Neural progenitor cell (in vitro differentiated cells): ENCODE measurements at places on chromosomes 1 and 21.

DNA sequence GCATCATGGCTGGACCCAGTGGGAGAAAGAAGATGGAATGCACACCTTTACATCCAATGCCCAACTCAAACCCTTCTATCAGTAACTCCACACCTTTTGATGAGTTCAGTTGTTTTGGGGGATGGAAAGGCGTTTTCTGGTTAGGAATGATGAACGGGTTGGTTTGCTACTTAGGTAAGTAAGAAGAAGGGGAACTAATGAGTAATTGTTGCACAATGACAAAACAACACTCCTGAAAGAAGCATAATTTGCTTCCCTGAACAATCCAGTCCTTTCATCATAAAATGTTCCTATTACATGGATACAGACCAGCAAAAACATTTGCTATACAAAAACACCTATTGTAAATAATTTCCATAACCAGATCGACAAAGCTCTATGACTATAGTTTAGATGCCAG lies 35.9 kb upstream of the NFIA start:
- DNase-seq: no peak

DNA sequence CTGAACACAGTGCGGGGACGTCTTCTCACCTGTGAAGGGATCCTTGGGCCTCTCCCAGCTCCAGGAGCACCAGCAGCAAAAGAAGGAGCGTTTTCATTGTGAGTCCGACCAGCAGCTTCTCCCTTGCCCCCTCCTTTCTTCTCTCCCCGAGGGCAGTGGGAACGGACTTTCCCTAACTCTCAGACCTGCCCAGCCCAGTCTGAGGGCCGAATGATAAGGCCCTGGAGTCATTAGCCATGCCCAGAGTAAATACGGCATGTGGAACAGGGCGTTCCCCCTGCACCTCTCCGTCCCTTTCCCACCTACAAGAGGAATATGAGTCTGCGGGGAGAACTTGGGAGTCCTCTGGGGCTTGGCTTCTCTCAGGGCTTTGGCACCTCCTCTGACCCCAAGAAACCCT lies at the start of gene CTSE:
Gene CTSE (minus strand): TSS at position 201 of the 400 bp plus-strand sequence. CDS start 104 bp downstream, at position 97.
- DNase-seq: no peak

- DNase-seq: no peak
These were observed 857 bp upstream of the AK5 start for GRCh38 chr1:77280962-77281361.

DNA sequence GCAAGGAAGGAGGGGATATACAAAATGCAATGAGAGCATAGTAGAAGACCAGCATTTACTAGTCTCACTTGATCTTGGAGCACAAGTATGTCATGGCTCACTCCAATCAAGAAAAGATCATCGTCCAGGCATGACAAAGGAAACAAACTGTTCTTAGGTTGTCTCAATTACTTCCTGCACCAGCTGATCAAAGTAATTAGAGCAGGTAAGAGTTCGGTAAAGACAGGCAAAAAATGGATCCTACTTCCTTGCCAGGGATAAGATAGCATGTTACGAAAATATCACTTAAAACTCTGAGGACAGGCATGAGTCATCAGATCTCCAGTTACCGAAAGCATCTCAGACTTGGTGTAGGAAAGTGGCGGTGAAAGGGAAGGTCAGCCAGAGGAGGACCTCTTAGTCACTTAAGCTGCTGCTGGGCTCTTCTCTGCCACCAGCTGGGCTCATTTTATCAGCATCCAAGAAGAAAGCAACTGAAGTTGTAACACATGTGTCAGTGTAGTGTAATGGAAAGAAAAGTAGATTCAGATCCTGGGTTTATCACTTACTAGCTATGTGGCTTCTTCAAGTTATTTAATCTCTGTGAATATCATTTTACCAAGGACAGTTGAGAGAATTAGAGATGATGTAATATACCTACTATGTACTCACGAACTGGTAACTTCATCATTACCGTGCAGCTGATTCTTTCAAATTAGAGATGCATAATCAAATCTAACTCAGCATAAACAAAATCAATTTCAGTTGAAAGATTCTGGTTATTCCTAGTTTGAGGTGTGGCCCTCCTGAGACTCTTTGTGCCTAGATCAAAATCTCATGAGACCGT lies 46.8 kb downstream of the XCL1 start:
- no peak for DNase-seq

DNA sequence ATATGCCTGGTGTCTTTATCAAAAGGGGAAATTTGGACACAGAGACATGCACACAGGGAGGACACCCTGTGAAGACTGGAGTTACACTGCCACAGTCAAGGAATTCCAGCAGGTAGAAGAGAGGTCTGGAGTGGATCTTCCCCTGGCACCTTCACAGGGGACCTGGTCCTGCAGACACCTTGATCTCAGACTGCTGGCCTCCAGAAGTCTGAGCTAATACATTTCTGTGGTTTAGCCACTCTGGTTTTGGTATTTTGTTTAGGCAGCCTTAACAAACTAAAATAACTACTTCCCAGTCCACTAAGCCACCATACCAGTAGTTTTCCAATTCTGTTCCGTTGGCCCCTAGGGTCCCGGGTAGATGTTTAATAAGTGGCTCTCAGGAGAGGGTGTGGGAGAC lies 164.7 kb downstream of the SETD4 start:
- no peak for DNase-seq

- no peak for DNase-seq
These were observed 35.5 kb downstream of the MATN1 start for GRCh38 chr1:30687886-30688285.

GRCh38 chr1:234972411-234973191 lies 156.0 kb downstream of the TOMM20 start:
- DNase-seq: no peak

- DNase-seq: no peak
These were observed 38.6 kb upstream of the EPS8L3 start for GRCh38 chr1:109802136-109802900.

- peak; percentile 45 for DNase-seq
These were observed 1.7 kb upstream of the VWA1 start for GRCh38 chr1:1433804-1434130.

- no peak for DNase-seq
These were observed 1.9 kb upstream of the AK5 start for GRCh38 chr1:77279929-77280328.

DNA sequence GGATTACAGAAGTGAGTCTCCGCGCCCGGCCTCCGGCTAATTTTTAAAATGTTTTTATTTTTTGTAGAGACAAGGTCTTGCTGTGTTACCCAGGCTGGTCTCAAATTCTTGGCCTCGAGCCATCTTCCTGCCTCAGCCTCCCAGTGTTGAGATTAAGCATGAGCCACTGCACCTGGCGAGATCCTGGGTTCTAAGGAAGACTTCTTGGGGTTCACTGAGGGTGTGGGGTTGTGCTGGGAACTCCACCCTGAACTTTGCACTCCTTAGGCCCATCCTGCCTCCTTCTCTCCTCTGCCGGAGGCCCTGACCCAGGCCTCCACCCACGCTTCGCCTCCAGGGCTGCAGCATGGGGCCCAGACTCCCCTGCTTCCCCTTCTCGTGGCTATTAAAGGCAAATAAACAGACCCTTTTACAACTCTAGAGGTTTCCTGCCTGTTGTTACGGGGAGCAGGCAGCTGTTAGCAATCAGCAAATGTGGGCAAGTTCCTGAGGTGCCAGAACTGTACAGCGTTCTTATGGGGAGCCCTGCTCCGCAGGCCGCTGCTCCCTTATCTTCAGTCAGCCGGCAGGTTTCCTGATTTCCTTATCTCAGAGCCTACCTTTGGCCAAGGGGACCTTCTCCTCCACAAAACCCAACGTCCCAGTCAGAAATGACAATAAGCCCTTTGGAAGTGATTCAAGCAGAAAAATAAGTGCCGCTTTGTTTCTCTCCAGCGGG lies 41.0 kb upstream of the LIN9 start:
- peak; percentile 34 for DNase-seq

- peak; percentile 61 for DNase-seq
These were observed 93.5 kb downstream of the PGBD5 start for GRCh38 chr1:230332575-230333066.

DNA sequence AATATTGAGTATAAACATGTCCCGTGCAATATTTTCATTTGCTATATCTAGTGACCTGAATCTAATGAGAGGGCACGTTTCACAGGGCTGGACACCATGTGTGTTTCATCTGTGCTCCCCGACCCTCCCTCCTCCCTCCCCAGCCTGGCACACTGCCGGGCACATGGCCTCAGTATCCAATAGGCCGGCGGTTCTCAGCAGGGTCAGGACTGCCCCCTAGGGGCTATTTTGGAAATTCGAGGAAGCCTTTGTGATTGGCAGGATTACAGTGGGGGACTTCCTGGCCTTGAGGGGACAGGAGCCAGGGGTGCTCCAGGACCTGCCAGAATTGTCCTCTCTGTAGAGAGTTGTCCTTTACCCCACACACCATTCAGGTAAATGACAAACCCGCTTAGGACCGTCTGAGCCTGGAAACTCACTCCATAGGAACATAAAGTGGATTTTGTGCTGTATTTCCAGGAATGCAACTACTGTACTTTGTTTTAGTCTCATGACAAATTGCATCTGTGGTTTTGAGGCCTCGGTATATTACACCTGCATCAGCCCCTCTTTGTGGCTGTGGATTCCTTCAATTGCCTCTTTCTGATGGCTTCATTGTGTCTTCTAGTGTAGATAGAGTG lies 109.5 kb upstream of the SIM2 start:
- peak; percentile 19 for DNase-seq

GRCh38 chr1:202661136-202661845 lies 49.0 kb downstream of the SYT2 start:
- no peak for DNase-seq

DNA sequence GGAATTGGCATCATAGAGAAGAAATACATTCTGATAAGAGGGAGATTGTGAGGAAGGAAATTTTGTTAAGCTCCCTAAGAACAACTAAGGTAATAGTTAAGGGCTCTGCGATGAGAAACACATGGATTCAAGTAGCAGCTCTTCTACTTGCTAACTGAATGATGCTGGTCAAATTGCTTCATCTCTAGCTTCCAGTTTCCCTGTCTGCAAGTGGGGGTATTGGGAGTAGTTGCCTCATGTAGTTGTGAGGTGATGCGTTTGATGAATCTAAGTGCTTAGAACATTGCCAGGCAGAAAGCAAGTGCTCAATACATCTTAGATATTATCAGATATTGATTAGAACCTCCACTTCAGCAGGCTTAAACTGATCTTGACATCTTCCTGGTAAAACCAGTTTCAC lies 84.8 kb downstream of the CD58 start:
- DNase-seq: no peak

DNA sequence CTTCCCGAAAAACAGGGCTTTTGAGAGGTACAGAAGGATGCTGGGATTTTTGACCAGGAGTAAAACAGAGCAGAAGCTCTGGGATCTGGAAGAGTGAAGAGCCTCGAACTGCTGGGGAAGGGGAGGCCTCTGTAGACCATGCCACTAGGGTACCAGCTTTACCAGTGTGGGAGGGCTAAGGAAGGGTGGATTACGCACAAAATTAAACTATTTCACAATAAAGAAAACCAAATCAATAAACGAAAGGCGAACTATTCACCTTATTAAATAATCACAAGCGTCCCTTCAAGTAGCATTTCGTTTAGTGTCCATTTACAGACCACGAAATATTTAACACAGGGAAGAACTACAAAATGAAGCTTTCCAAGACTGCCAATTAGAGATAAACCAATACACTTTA lies 723 bp downstream of the CZIB start:
- DNase-seq: no peak

DNA sequence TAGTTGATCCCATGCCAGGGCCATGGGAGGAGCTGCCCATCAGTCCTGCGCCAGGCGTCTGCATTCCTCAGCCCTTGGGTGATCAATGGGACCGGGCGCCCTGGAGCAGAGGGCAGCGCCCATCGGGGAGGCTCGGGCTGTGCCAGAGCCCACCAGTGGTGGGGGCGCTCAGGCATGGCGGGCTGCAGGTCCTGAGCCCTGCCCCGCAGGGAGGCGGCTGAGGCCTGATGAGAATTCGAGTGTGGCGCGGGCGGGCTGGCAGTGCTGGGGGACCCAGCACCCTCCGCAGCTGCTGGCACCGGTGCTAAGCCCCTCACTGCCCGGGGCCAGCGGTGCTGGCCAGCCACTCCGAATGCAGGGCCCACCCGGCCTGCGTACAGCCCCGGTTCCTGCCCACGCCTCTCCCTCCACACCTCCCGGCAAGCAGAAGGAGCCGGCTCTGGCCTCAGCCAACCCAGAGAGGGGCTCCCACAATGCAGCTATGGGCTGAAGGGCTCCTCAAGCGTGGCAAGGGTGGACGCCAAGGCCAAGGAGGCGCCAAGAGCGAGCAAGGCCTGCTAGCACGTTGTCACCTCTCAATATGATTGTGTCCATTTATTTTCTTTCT lies 238.1 kb upstream of the OLFM3 start:
- no peak for DNase-seq

DNA sequence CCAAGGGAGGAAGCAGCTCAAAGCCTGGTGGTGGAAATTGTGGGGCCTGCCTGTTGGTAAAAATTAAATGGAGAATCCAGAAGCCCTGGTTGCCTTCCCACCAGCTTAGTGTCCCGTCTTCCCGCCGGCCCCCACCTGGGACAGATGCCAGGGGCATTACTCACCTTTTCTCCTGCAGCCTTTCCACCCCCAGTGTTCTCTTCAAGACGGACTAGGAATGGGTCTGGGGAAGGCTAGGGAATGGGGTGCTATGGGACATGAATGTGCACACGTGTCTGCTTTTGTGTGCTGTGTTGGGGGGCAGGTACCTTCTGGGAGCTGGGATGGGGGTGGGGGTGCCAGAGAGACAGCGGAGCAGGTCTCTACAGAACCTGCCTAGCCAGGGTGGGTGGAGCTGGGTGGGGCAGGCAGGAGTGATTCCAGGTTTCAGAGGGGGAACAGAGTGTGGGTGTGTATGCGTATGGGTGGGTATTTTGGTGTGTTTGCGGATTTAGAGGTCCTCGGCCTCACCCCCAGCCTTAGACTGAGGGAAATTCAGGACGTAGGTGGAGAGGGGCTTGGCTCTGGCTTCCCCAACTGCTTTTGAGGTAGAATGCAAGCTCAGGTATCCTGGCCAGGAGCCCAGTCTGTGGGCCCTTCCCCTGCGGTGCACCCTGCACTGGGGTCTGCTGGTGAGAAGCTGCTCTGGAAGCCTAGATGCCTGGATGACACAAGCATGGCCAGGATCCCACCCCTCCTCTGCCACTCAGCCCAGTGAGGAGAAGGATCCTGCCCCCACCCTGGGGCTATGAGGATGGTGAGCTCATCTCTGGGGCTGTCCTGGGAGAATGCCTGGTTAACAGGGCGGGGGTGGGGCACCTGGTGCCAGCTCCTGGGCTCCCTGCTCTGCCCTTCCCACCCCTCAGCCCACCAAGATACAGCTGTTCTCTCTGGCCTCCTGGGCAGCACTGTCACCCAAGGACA lies 7.8 kb downstream of the VANGL2 start:
- DNase-seq: no peak

GRCh38 chr21:38495696-38496095 lies 2.6 kb downstream of the ERG start:
- no peak for DNase-seq

DNA sequence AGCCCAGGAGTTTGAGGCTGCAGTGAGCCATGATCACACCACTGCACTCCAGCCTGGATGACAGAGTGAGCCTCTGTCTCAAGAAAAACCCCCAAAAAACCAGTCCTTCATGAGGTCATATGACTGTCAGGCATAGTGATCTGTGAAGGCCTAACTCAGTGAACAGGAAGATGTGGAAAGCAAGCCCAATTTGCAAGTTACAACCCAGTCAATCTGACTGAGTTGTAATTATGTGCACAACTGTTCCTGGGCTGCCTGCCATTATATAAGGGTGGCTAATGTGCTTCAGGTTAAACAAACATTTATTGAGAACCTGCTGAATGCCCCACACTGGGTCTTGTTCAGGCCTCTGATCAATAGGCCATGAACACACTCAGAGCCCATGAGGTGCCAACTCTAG lies 38.2 kb upstream of the KIRREL1 start:
- DNase-seq: no peak

- no peak for DNase-seq
These were observed 115.2 kb downstream of the KIAA0319L start for GRCh38 chr1:35441926-35442579.

- peak; percentile 37 for DNase-seq
These were observed 3.3 kb downstream of the TMEM51 start for GRCh38 chr1:15156807-15157380.
